Esophagus muscularis mucosa (tissue), 4 donors: ENCODE measurements at places on chromosomes 11 and 22. TPM values are rescaled to one million over a fixed set of nuclear protein-coding genes. Genes with fewer than 3 reads are reported as not detected.

GRCh38 chr11:134486106-134486505 lies 74.1 kb upstream of the B3GAT1 start:
- no peak for DNase-seq

The MS4A3 gene
- total RNA-seq = not detected

DNA sequence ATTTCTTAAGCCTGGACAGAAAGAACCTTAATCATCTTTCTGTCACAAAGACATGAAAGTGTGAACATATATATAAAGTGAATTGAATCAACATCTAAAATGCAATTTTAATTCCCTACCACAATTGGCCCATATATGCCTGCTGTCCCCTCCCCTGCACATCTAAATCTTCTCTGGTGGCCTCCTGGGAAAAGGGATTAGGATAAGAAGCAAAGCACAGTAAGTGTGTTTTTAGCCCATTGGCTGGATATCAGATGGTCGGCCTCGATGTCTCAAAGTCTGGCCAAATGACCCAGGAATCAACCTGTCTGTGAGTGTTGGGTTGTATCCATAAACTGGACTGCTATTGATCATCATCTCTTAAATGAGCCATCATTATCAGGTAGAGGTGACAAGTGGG lies 5.8 kb downstream of the MMP3 start:
- DNase-seq = no peak

- no peak for DNase-seq
Measured at GRCh38 chr11:121961321-121961801, 154.7 kb downstream of the BLID start.

DNA sequence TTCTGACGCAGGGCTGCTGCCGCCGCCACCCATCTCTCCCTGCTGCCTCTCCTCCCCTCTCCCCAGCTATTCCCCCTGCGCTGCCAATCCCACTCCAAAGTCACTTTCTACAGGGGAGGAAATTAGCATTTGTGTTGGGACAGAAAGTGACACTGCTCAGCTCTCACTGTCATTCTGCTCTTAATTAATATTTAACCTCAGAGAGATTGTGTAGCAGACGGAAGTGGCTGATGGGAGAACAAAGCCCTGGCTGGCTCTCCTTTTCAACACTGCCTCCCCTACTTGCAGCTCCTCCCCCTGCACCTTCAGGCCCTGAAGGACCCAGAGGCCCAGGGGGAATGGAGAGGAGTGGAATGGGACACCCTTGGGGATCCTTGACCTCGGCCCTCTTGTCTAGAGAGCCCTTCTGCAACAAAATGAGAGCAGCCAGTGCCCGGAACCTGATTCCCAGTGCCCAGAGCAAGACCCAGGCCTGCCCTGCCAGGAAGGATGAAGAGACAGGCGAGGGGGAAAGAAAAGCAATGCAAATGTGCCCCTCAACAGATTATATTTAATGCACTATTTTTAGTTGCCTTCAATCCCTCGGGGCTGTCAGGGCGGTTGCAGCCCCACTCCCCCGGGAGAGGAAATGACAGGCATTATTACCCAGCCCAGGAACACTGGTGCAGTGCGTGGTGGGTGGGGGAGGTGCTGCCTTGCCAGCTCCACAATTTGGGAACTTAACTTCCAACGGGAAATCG lies 14.6 kb upstream of the NRGN start:
- no peak for DNase-seq

DNA sequence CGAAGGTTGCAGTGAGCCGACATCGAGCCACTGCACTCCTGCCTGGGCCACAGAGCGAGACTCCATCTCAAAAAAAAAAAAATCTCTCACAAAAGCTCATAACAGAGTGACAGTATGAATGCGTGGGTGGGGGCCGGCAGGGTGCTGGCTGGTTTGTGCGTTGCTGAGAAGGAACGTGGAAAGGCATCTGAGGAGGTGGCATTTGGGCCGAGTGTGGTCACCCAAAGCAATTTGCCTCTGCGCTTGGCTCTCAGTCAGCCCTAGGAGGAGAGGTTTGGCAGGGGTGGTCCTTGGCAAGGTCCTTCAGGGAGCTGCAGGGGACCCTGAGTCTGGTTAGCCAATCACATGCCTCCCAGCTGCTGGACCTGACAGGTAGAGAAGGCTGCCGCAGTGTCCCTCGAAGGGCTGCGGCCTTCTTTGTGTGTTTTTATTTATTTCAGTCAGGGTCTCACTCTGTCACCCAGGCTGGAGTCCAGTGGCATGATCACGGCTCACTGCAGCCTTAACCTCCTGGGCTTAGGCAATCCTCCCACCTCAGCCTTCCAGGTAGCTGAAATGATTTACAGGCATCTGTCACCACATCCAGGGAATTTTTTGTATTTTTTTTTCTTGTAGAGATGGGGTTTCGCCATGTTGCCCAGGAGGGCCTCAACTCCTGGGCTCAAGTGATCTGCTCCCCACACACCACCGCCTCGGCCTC lies 23.5 kb upstream of the OSBPL5 start:
- DNase-seq = no peak

GRCh38 chr11:36193290-36193619 lies 96.0 kb downstream of the COMMD9 start:
- no peak for DNase-seq

- DNase-seq = no peak
Measured at GRCh38 chr11:12808519-12808918, 134.3 kb downstream of the TEAD1 start.

DNA sequence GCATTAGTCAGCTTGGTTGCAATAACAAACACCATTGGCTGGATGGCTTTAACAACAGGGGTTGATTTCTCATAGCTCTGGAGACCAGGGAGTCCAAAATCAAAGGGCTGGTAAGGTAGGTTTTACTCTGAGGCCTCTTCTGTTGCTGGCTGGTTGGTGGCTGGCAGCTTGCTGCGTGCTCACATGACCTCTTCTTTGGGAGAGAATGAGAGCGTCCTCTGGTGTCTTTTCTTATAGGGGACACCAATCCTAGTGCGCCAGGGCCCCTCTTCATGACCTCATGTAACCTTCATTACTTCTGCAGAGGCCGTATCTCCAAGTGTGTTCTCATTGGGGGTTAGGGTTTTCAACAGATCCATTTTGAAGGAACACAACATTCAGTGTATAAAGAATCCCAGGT lies 1308.3 kb downstream of the TBC1D22A start:
- no peak for DNase-seq

GRCh38 chr22:28560046-28560742 lies 119.4 kb downstream of the TTC28 start:
- DNase-seq = no peak

- DNase-seq = no peak
Measured at GRCh38 chr11:119643212-119643875, 85.7 kb downstream of the NECTIN1 start.

GRCh38 chr11:123302751-123303195 lies 107.7 kb upstream of the CLMP start:
- DNase-seq = no peak

DNA sequence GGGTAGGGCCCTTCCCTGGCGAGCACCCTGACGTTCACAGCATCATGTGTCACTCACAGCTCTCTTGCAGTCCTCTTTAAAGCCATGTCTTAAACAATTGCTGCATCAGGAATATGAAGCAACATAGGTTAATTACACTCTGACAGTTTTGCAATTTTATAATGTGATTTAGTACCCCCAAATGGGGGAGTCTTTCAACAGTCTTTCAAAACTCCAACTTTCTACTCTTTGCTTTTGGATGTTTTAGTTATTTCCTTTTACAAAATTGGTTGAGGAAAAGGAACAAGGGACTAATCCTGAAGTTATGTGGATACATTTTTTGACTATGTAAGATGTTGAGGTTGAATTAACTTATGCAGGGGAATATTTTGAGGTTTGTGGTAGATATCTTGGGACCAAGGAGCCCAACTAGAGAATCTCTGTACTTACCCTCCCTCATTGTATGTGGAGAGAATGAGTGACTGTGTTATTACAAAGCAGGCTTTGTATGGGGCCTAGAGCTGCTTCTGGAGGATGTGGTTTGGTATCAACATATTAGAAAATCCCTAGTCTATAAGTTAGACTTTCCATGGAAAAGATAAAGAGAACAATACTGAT lies at the start of gene MMP8:
Gene MMP8 (minus strand): TSS at position 51 of the 597 bp plus-strand sequence. CDS start 99 bp downstream, outside the sequence.
- DNase-seq = no peak

- no peak for DNase-seq
Measured at GRCh38 chr11:75349521-75350116, 1.8 kb downstream of the ARRB1 start.

DNA sequence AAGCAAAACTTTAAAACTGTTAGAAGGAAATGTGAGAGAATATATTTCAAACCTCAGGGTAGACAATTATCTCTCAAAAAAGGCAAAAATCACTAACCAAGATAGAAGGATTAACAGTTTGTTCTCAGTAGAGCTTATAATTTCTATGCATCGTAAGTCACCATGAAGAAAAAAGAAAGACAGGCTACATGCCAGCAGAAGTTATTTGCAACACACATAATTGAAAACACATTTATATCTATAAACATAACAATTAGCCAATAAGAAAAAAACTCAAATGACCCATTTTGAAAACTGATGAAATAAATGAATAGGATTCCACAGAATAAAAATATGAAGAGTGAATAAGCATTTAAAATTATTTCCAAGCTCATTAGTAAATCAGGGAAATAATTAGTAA lies 24.4 kb upstream of the SNX19 start:
- no peak for DNase-seq

The RHOG gene
- 53.6 TPM for total RNA-seq

- no peak for DNase-seq
Measured at GRCh38 chr11:120564573-120565311, 53.2 kb downstream of the GRIK4 start.

- DNase-seq = no peak
Measured at GRCh38 chr22:49975543-49976389, 15.2 kb downstream of the PIM3 start.

The DEFB131B gene
- total RNA-seq = not detected

The OR51F2 gene
- total RNA-seq = not detected

GRCh38 chr11:99349151-99349673 lies 328.5 kb downstream of the CNTN5 start:
- no peak for DNase-seq

- DNase-seq = no peak
Measured at GRCh38 chr11:128757886-128758612, 64.2 kb downstream of the FLI1 start.

The ELFN2 gene
- total RNA-seq = not detected

GRCh38 chr11:44267750-44268613 lies 42.0 kb downstream of the ALX4 start:
- DNase-seq = no peak

The SAMM50 gene
- total RNA-seq = 27.5 TPM

DNA sequence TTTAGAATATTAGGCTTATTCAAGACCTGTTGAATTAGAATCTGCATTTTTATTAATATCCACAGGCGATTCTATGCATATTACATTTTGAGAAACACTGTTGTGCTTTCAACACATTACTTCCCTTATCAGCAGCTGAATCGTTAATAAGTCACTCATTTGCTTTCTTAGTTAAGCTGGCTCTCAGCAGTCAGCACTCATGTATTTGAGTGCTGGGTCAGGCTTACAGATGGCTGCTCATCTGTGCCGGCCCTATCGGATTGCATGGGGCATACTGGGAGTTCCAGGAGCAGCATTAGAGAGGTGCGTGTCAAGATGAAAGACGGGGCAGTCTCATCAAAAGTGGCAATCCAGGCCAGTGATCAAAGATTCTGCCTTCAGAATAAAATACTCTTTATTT lies 10.8 kb upstream of the OR51L1 start:
- DNase-seq = no peak

GRCh38 chr11:28621753-28622152 lies 513.6 kb downstream of the METTL15 start:
- DNase-seq = no peak

DNA sequence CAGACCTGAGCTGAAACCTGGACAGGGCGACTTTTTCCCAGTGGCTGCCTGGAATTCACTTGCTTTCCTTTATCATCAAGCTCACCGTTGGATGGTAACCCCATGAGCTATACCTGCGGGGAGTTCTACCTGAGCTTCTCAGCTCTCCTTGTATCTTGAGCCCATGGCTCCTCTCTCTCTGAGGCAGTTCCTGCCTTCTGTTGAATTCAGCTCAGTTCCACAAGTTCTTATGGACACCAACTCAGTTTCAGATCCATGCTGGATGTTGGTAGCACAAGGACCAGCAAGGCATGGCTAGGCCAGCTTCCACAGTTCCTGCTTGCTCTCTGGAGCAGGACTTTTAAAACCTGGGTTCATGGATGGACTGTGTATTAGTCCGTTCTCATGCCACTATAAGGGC lies 58.3 kb upstream of the AMPD3 start:
- no peak for DNase-seq

- no peak for DNase-seq
Measured at GRCh38 chr22:39422721-39423120, 23.1 kb downstream of the TAB1 start.

DNA sequence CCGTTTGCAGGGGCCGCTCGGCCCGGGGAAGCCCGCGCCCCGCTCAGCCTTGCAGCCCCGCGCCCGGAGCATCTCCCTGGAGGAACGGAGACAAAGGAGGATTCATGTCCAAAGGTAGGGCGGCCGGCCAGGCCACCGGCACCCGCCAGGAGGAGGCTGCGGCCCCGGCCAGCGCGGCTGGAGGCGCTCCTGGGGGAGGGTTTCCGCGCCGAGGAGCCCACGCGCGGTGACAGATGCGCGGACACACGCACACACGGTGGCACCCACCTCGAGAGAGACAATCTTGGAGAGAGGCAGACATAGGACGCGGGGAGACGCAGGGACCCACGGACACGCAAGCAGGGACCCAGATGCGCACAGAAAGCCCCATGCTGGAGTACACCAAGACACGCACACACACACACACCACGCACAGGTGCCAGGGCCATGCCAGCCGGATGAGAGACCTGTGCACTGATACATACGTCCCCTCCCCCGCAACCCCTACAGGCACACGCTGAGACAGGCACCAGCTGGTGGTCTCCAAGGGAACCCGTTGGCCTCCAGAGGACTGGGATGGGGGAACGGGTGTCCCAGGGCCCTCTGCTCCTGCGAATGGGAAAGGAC lies 7.8 kb downstream of the SEPTIN3 start:
- DNase-seq = no peak
